Gastroesophageal sphincter (tissue), 4 donors: ENCODE measurements at places on chromosomes 6 and 20. TPM values are rescaled to one million over a fixed set of nuclear protein-coding genes. Genes with fewer than 3 reads are reported as not detected.

DNA sequence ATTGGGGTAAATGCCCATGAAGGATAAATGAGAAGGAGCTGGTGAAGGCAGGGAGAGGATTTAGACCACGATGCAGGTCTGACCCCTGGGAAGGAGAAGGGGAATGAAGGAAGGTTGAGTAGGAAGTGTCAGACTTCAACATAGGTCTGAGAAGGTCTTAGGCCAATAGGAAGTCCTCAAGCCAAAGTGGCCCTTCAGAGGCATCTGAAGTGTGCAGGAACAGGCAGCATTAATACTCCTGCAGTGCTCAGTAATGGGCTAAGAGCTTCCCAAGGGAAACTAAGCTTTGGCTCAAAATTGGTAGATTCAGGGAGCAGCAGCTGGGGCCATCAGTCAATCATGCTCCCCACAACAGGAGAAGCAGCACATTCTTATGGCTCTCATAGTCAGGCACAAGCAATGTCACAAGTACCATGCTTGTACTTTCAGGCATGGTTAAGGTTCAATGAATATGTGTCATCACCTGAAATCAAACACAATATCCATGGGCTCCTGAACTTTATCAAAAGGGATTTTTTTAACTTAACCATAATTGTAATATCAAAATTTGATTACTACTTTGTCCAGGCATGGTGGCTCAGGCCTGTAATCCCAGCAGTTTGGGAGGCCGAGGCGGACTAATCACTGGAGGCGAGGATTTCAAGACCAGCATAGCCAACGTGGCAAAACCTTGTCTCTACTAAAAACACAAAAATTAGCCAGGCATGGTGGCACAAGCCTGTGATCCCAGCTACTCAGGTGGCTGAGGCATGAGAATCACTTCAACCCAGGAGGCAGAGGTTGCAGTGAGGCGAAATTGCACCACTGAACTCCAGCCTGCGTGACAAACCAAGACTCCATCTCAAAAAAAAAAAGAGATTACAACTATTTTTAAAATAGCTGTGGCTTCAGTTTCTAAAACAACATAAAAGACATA, 9.9 kb downstream of the RALGAPA2 start:
- ATAC-seq, result no peak

Gene C20orf96
- 0.93 TPM for total RNA-seq

Gene SRMS
- total RNA-seq, result not detected

- no peak for ATAC-seq
Observed at GRCh38 chr6:148295261-148295887, 47.3 kb upstream of the SASH1 start.

GRCh38 chr6:64538722-64539121, 903.1 kb downstream of the PHF3 start:
- ATAC-seq, result no peak

GRCh38 chr20:53409447-53409717, 184.3 kb downstream of the ZNF217 start:
- ATAC-seq, result no peak

DNA sequence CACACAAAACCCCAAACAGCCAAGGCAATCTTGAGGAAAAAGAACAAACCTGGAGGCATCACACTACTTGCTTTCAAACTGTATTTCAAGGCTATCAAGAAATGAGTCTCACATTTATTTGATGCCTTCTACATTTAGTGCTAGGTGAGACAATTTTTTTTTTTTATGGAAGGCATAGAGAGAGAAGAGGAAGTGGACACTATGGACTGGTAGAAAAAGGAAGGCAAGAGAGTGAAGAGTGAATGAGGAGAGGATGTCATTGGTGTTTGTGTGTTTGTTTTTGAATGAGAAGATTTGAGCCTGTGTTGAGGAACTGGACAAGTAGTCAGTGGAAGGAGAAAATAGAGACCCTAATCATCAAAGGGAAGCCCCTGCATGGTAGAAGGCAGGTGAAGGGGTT, 182.0 kb upstream of the JAG1 start:
- no peak for ATAC-seq

DNA sequence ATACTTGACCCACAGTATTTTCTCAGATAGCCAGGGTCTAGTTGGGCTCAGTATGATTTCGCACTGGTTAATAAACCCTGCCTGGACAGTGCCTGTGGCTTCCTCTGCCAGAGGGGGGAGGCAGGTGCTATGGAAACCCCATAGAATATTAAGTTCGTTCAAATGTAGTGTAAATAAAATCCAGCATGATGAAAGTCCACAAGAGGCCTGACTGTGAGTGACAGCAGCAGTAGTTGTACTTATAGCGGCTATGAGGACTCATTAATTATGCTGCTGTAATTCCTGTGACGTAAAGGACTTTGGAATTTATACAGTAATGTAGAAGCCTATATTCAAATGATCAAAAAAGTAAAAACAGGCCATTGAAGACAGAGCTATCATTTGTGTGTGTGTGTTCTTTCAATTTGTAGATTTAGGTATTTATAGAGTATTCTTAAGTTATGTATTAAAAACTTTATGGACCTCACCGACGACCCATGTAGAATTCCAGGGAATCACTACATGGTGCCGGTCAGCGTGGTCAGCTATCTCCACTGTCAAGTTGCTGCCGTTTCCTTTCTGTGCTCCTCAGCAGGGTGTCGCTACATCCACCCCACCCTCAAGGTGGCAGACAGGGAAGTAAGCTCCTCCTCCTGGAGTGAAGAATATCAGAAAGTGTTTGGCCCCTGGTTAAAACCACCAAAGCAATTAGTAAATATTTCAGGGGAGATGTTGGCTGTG, 10.0 kb downstream of the PYGB start:
- ATAC-seq, result no peak

DNA sequence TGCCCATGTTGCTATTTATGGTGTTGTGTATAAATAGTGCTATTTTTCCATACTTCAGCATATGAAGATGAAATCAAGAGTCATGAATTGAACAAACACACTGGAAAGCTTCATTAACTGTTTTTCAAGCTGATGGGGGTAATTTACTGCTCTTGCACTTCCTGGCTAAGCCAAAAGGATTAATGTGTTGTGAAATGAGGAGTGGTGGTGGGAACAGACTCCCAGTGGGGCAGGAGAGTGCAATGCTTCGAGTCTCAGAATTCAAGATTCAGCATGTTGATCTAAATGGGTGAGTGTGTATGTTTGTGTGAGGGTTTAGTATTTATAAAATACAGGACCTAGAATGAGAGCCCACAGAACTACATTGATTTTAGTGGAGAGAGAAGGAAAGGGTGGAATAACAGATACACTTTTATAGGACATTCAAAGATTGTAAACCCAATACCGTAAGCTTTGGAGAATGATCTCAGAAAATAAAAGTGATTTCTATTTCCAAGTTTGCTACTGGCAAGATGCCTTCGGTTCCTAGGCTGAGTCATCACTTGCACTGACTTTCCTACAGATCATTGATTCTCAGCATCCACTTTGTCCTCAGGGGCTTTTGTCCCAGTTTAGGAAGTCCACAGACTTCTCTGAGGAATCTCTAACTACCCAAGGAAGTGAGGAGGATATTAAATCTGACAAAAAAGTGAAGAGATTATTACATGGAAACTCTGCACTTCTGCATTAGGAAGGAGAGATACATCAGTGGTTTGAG, 303.6 kb downstream of the TRDN start:
- ATAC-seq, result no peak

DNA sequence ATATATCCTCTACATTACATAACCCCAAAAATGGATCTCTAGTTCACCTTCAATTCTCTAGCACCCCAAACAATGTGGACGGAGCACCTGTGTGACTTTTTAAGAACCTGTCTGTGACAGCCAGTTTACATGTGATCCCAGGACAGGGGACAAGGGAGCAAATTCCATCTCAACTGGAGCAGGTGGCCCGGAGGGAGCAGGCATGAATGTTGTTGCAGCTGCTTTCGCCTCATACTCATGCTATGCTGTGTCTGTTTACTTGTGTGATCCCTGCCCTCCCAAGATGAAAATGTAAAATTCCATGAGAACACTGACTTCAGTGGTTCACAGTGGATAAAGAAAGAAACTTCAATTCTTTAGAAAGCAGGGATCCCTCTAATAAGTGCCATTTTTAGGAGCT, 600.3 kb downstream of the CDH26 start:
- no peak for ATAC-seq
